ENCODE measurements at places on chromosomes 3 and 15.

DNA sequence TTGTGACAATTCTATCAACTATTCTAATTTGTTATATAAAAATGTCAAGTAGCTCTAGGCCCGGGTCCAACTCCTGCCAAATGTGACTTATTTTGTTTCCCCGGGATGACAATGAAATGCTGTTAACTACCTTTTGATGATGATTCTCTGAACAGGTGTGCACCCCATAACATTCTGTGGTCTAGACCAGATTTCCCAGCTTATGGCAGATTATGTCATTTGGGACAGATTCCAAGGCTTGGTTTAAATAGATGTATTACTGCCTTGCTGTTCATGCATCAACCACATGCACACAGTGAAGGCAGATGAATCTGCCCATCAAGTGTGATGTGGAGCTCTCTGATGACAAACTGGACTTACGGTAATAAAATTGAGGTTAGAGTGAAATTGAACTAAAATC lies 150.5 kb downstream of the MECOM start:
- DNase-seq: no peak

DNA sequence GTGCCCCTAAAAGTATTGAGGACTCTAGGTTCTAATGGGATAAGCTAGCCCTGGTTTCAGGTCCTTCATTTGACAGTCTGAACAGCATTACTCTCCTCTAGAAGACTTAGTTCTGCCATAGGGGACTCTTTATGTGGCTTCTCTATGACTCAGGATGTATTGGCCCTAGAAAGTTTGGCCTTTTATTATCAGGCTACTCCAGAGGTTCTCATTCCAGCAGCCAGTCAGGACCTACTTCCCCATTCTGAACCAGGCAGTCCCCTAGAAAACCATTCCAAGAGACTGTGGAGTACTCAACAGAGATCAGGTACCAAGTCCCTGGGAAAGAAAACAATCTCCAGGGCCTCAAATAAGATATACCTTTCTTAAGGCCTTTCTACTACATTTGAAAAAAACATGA lies 157.9 kb upstream of the TSPAN3 start:
- DNase-seq: no peak

DNA sequence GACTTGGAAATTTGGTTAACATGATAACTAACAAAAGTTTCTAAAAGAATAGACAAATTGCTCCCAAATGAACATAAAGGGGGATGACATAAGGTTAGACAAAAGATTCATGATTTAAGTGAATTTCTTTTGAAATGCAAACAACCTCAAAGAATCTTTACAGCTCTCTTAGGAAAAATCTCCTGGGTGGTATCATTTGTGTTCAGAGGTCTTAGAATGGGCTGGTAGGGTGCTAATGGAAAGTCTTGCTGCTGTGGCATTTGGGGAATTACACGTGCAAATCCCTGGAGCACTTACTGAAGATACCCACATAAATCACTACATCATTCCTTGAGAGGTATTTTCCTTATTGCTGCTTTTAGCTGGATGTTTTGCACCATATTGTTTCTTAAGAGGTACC lies 14.4 kb upstream of the ROBO2 start:
- DNase-seq: no peak

DNA sequence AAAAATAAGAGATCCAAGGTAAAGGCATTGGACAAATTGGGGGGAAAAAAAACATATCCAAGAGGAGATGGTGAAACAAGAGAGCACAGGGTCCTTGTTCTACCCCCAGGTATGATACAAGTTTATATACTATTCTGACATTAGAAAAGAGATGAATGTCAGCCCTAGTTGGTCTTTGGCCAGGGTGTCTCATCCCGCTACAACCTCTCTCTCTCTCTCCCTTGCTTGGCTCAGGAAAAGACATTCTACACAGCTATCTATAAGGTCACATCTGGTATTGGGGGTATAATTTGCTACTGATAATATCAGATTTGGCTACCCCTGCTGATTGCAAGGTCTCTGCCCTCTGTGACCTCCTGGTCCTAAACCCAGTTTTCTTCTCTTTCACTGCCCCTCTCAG lies 117.2 kb downstream of the GOLIM4 start:
- no peak for DNase-seq

GRCh38 chr3:29936054-29936453 lies 655.2 kb downstream of the RBMS3 start:
- DNase-seq: no peak

DNA sequence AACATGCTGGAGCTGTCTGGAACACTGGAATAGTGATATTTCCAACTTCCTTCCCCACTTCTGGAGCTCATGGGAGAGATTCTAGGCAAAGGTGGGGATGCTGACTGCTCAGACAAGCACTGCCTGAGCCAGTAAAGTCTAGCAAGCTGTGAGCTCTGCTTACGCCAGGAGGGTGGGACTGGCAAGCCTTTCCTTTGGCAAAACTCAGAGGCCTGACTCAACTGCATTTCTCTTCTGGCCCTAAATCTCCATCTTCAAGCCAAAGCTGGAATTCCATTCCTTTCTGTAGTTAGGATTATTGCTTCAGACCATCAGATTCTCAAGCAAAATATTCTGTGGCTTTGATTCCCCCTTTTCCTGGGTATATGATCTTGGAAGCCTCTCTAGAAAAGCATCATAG lies 20.3 kb upstream of the EPB42 start:
- no peak for DNase-seq

DNA sequence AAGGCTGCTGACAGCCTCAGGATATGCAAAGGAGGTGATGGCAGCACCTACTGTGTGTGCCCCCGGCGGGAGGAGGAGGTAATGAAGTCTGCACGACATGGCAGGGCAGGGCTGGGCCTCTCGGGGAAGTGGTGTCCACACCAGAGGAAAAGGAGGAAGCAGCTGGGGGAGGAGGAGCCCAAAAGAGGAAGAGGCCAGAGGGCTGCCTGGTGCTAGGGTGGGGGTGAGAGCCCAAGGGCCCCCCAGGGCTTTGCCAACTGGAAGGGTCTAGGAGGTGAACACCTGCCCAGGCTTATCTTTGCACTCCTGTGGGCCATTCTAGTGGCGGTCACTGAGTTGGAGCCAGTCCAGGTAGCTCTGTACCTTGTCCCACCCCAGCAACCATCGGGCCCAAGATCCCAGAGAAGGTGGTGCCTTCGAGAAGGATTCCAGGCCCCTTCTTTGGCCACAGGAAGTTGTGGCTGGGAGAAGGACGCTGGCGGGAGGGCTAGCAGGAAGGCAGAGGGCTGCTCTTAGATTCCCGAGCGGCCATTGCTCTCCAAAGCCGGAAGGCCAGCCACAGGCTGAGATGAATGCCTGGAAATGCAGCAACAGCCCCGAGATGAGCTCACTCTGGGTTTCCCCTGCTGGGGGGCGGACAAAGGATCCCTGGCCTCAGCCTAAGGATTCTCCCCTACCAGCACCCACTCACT lies 7.0 kb downstream of the GNAI2 start:
- no peak for DNase-seq

GRCh38 chr15:42121682-42122081 lies 27.3 kb upstream of the PLA2G4D start:
- no peak for DNase-seq

GRCh38 chr3:120597445-120598049 lies 1.4 kb downstream of the NDUFB4 start:
- no peak for DNase-seq

GRCh38 chr15:64774629-64775493 lies 528 bp downstream of the RBPMS2 start:
- DNase-seq: no peak

- DNase-seq: no peak
Measured at GRCh38 chr3:99475229-99475628, 163.2 kb upstream of the COL8A1 start.

DNA sequence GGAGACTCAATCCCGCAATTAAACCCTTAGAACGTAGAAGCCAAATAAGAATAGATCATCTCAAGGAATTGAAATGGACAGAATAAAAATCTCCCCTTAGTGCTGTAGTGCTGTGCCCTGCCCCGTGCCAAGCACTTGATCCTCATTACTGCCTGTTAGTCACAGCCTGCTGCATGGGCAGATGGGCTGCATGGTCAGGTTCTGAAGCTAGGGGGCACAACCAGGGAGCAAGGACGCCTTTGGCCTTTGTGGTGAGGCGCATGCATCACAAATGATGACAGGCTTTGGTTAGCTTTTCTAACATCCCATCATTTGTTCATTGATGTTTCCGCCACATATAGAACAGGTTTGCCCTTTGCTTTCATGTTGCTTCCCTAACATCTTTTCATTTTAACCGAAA lies 336.3 kb upstream of the ADAMTS9 start:
- DNase-seq: no peak

GRCh38 chr15:70587896-70588567 lies 175.3 kb downstream of the UACA start:
- no peak for DNase-seq

- no peak for DNase-seq
Measured at GRCh38 chr3:41579861-41580260, 380.6 kb downstream of the CTNNB1 start.

DNA sequence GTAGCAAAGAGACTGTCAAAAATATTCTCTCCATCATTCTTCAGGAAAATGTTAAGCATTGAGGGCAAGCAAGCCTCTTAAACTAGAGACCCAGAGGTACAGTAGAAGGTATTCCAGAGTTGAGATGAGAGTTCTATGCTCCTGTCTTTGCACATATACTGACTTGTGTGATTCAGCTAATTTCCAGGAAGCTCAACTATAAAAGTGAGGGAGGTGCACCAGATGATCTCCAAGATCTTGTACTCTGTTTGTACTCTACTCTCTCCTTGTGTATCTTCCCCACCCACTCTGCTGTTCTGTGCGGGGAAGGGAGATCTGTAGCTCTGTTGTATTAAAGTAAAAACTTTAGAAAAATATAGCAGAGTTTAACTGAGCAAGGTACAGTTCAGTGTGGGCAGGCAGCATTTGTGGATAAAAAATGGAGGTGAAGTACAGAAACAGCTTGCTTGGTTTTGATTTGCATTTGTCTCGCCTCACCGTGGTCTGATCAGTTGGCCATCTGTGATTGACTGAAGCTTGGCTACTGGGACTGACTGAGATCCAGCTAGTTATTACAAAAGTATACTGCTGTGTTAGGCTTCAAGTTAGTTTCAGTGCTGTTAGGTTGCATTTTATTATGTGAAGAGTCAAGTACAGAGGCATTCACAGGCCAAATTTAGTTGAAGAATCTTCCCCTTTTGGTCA lies 463.1 kb upstream of the GOLIM4 start:
- DNase-seq: no peak

GRCh38 chr3:146052791-146053310 lies 108.1 kb downstream of the PLOD2 start:
- DNase-seq: no peak

DNA sequence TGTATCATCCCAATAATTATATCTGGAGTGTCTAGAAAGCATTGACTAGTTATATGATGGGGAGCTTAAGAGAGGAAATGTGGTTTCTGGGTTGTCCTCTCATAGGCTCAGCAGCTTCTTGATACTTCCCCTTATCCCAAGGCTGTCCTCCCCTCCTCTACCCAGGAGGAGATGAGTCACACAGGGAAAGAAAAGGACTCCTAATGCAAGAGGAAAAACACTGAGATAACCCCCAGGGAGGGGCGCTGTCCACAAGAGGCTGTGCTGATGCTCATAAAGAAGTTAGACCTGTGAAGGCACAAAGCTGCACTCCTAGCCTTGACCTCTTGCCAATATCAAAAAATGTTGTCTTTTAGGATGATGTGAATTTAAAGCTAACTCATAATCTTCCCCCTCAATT lies 28.8 kb upstream of the GYG1 start:
- no peak for DNase-seq

GRCh38 chr3:10601151-10601856 lies 95.9 kb upstream of the ATP2B2 start:
- no peak for DNase-seq

GRCh38 chr15:67305506-67305905 lies 50.9 kb downstream of the IQCH start:
- DNase-seq: no peak

DNA sequence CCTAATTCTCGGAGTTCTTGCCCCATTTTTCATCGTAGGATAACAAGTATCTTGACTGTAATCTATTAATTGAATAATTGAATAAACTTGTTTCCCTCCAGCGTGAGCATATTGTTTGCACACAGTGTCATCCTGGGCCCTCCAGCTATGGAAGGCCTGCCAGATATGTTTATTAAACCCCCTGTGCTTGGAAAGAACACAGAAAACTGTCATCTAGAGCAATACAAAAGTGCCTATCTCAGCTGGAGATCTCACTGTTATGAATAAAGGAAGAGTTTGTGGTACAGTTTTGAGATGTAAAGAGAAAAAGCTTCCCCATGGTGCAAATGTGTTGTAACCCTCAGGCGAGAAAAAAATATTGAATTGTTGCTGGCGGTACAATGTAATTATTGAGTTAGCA lies 405.9 kb downstream of the SOX2 start:
- no peak for DNase-seq

GRCh38 chr15:64749999-64750657 lies 25.3 kb downstream of the RBPMS2 start:
- no peak for DNase-seq

- DNase-seq: no peak
Measured at GRCh38 chr3:192816351-192816750, 89.0 kb upstream of the FGF12 start.

- DNase-seq: no peak
Measured at GRCh38 chr3:28846971-28847478, 433.8 kb upstream of the RBMS3 start.

GRCh38 chr3:197801891-197802778 lies 11.1 kb downstream of the LRCH3 start:
- DNase-seq: no peak

GRCh38 chr15:48031973-48032372 lies 88.8 kb upstream of the SLC24A5 start:
- DNase-seq: no peak

- no peak for DNase-seq
Measured at GRCh38 chr3:42425736-42426407, 15.5 kb upstream of the LYZL4 start.

DNA sequence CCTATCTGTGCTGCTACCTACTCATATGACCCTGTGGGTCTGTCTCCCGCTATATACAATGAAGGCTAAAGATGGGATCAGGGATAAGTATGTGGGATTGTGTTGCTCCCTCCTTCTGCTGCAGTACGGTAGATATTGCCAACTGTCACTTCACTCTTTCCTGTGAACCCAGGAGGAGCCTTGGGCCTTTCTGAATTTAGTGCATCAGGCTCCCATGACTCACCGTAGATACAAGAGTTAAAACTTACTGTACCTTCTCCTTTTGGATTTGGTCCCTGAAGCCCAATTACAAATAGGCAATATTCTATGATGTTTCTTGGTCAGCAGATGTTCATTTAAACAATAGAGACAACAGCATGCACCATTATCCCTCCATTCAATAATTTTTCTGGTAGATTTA lies 27.4 kb downstream of the MITF start:
- no peak for DNase-seq

DNA sequence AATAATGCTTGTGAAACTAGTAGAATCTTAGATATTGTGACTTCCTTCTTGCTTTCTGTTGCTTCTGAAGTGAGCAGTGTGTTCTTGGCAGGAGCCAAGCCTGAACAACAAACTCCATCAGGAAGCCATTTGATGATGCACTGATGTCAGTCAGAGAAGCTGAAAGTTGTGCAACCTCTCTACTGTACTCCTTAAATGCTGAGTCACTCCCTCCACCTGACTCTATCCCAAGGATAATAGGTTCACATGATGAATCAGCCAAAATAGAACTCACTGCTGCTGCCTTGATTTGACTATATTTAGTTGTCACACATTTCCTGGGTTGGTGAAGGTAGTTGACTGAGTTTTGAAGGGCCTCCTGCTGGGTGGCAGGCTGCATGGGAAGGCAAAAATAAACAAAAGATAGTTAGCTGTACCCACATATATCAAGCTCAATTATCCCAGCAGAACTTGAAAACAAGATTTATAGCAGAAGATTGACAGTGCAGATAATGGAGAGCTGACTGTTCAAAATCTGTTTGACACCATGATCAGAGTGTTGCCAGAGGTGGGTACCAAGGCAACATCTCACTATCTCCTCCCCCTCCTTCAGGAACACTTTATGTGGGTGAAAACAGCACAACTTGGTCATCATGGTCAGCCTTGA lies 328.4 kb upstream of the DPH6 start:
- DNase-seq: no peak

All from chondrocyte (in vitro differentiated cells).